IMR-90 (cell line): ENCODE measurements at places on chromosomes 5 and 9. TPM values are rescaled to one million over a fixed set of nuclear protein-coding genes. Genes with fewer than 3 reads are reported as not detected.

Gene FAM151B
- total RNA-seq = 2.8 and 2.9 TPM in 2 replicates

Gene IRX4
- total RNA-seq = not detected in 2 replicates

Gene PCDHA9
- under 0.01 TPM in 2 replicates for total RNA-seq

Gene GPRIN1
- 2.5 and 3.0 TPM in 2 replicates for total RNA-seq

Gene ZBTB6
- total RNA-seq = 11.7 and 16.7 TPM in 2 replicates

Gene WDR41
- total RNA-seq = 72.1 and 104 TPM in 2 replicates

Gene WHRN
- 0.18 and 0.28 TPM in 2 replicates for total RNA-seq

Gene RASEF
- total RNA-seq = under 0.01 TPM in 2 replicates

Gene FRMD3
- under 0.01 and 0.18 TPM in 2 replicates for total RNA-seq

Gene PLPP7
- total RNA-seq = 0.54 and 0.56 TPM in 2 replicates

Gene ENTREP1
- total RNA-seq = not detected in 2 replicates

Gene SLC34A3
- not detected in 2 replicates for total RNA-seq

Gene SH2D3C
- total RNA-seq = under 0.01 and 0.28 TPM in 2 replicates

Gene PCDH1
- total RNA-seq = 0.83 and 0.90 TPM in 2 replicates

Gene SLC2A8
- 6.4 and 9.0 TPM in 2 replicates for total RNA-seq

Gene FOXD4L6
- not detected in 2 replicates for total RNA-seq

Gene PDE8B
- total RNA-seq = under 0.01 TPM in 2 replicates

Gene ALDH7A1
- 40.9 and 43.9 TPM in 2 replicates for total RNA-seq

Gene OR1J2
- total RNA-seq = not detected in 2 replicates

Gene PRRX2
- total RNA-seq = 12.7 and 13.1 TPM in 2 replicates

Gene C5orf52
- total RNA-seq = not detected in 2 replicates

Gene PCDHB3
- under 0.01 and 0.18 TPM in 2 replicates for total RNA-seq

Gene SMIM33
- total RNA-seq = not detected in 2 replicates

Gene SLC6A3
- total RNA-seq = not detected in 2 replicates

Gene SAXO1
- total RNA-seq = under 0.01 TPM in 1 of 2 replicates, not detected in the other

Gene SLC36A3
- total RNA-seq = not detected in 2 replicates

Gene MAST4
- 5.8 and 6.8 TPM in 2 replicates for total RNA-seq

Gene WNK2
- not detected in 2 replicates for total RNA-seq

Gene CCNO
- total RNA-seq = not detected in 2 replicates

Gene FCN2
- total RNA-seq = not detected in 2 replicates
